ENCODE measurements at places on chromosomes 11 and 22.

DNA sequence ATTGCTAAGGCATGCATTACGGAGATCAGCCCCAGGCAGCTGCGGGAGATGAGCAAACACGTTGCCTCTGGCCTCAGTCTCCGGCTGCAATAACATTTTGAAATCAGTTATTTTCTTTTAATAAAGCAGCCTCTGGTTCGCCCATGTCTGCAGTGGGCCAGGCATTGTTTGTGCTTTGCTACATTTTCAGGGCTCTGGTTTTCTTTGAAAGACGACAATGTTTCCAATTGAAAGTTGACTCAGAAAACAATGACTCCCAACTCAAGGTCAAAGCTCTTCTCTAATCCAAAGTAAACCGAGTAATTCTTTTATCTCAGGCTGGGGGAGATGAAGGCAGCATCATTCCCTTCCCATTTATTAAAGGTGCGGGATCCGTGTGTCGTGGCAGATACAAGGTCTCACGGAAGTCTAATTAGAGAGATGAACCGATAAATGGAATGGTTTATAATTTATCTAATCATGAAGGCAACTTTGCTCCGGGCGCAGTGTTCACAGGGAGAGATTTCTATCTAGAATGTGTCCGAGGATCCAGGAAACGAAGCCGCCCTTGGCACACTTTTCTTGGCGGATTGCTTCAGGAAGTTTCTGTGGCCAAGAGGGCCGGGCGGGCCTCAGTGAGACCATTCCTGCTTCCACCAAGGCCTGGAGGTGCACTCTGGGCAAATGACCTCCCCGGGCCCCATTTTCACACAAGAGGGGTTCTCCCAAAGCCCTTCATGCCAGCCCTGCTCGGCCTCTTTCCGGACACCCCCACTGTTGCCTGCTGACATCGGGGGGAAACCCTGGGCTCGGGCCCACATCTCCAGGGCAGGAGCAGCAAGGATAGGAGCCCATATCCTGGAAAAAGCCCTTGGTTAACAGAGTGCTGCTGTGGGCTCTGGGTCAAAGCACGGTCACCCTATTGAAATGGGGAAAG, 811.4 kb downstream of the BRD1 start:
- DNase-seq, result no peak

GRCh38 chr22:20571531-20572007, 64.2 kb downstream of the MED15 start:
- no peak for DNase-seq

GRCh38 chr11:132330515-132330914, 960.1 kb downstream of the NTM start:
- DNase-seq, result no peak

- DNase-seq, result no peak
Observed at GRCh38 chr11:131311776-131312514, 58.5 kb upstream of the NTM start.

GRCh38 chr11:125140233-125140632, 24.3 kb upstream of the PKNOX2 start:
- DNase-seq, result no peak

GRCh38 chr22:28883657-28883916, 215 bp downstream of the ZNRF3 start:
- DNase-seq, result no peak

GRCh38 chr11:1565904-1566247, 6.2 kb downstream of the DUSP8 start:
- DNase-seq, result no peak

GRCh38 chr11:11414996-11415395, 61.9 kb upstream of the CSNK2A3 start:
- DNase-seq, result no peak
